EL (cell line): ENCODE measurements at places on chromosomes 3 and 15.

DNA sequence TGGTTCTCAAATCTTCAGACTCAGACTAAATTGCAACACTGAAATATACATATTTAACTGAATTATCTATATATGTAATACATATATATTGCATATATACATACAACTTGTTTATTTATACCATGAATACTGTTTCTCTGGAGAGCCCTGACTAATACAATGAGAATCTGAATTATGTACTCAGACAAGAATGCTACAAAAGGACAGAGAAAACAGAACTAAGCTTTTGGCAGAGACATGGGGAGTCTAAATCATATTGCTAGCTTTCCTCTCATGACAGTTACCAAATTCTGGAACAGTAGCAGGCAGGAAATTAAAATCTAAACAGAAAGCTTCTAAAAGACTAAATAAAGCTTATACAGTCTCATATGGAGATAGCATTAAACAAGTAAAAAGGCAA, 142.4 kb upstream of the KCNMB2 start:
- DNase-seq = peak; percentile 86

GRCh38 chr15:92821491-92822116, 78.5 kb upstream of the CHD2 start:
- no peak for DNase-seq

DNA sequence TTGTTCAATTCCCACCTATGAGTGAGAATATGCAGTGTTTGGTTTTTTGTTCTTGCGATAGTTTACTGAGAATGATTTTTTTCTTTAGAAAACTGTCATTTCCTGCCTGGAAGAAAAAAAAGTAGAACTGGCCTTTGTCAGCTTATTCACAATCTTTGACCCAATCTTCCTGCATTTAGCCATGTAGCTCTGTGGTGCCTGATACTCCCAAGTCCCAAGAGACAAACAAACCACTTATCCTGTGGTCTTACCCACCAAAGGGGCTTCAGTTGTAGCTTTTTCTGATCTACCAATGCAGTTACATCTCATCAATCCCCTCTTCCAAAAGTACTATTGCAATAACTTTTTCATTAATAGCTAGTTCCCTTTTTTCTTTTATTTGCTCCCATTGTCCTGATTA, 444.6 kb downstream of the GRM7 start:
- no peak for DNase-seq

GRCh38 chr15:69480932-69481331, 28.3 kb downstream of the RPLP1 start:
- no peak for DNase-seq

DNA sequence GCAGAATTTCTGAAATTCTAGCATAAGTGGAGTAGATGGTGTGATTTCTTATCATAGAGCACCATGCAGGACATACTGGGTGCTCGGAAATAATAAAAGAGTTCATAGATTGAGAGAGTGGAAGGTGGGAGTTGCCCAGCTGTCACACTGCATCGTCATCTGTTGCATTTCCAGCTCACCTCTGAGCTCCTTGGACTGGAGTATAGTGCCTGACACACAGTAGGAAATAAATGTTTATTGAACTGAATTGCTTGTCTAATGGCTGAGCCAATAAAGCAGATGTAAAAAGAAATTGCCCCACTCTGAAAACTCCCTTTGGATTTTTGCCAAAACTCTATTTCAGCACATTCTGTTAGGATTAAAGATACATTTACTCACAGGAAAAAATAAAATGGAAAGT, 108.9 kb upstream of the UBE2E1 start:
- DNase-seq = no peak

GRCh38 chr3:143972155-143972504, 507 bp downstream of the DIPK2A start:
- DNase-seq = no peak

DNA sequence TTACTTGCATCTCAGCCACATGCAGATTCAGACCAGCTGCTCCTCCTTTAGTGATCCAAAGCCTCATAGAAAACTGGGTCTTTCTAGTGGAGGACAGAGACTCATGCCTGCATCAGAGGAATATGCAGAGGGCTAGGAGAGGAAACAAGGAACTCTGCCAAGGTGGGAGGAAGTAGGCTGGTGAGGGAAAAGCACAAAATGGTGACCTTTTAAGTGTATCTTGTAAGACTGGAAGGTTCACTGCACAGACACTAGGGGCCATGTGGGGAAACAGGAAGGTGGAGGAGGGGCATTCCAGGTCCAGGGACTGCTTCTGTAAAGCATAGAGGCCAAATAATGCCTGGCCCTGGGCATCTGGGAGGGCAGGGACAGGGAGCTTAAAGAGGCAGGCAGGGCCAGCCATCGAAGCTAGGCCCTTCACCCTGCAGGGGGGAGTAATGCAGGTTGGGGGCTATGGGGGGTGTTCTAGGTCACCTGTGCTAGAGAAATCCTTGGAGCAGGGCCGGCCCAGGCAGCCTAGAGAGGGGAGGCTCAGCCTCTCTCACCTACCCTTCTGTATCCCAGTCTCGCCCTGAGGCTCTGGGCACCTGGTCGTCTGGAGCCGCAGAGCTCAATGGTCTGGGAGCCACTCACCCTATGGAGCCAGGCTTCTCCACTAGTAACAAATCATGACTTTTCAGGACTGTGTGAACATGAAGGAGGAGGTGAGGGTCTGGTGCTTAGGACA, 117.7 kb downstream of the DNAJB8 start:
- no peak for DNase-seq

DNA sequence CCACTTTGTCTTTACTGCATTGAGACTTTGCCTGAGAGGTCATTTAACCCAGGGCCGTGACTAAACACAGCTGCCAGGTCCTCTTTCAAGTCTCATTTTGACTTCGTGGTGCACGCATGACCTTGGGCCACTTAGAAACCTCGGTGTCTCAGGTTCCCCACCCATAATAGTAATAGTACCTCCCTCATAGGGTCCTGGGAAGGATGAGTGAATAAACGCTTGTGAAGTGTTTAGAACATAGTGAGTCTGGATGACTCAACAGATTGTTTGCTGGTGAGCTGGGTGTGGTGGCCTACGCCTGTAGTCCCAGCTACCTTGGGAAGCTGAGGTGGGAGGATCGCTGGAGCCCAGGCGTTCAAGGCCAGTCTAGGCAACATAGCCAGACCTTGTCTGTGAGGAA, 56.3 kb downstream of the BDH1 start:
- peak; percentile 79 for DNase-seq
